Ovary (tissue), 10 donors: ENCODE measurements at places on chromosomes 11 and 22. TPM values are rescaled to one million over a fixed set of nuclear protein-coding genes. Genes with fewer than 3 reads are reported as not detected.

The TBRG1 gene
- total RNA-seq: 27.3 TPM

The SLC5A1 gene
- total RNA-seq: 1.1 TPM

The PRODH gene
- 0.33 TPM for total RNA-seq

The NPAS4 gene
- 0.71 TPM for total RNA-seq

The POTEH gene
- total RNA-seq: not detected

The ARHGEF17 gene
- total RNA-seq: 49.6 TPM

The PAMR1 gene
- 4.8 TPM for total RNA-seq

DNA sequence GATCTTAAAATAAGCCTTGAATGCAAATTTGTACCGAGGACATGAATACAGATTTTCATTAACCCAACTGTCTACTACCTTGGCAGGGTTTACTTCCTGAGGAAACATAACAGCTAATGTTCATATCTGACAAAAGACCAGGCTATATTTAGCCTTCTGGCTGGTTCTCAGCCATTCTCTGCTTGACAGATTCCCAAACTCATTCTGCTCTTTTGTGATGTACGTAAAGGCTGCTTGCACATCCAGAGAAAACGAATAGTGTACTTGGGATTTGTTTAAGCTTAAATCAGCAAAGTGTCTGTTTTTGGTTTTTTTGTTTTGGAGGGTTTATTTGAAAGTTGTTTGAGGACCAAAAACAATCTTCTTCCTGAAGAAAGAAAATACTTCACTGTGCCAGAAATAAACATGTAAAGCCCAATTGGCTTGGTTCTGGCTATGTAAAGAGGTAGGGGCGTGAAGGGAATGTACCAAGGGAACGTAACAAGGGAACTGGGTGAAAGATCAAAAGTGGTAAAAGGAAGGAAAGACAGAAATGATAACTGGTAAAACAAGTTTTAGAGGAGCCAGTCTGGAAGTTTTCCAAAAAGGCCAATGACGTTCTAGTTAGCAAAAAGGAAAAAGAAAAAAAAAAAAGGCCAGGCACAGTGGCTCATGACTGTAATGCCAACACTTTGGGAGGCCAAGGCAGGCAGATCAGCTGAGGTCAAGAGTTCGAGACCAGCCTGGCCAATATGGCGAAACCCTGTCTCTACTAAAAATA, 21.4 kb upstream of the CRTAM start:
- DNase-seq: no peak

DNA sequence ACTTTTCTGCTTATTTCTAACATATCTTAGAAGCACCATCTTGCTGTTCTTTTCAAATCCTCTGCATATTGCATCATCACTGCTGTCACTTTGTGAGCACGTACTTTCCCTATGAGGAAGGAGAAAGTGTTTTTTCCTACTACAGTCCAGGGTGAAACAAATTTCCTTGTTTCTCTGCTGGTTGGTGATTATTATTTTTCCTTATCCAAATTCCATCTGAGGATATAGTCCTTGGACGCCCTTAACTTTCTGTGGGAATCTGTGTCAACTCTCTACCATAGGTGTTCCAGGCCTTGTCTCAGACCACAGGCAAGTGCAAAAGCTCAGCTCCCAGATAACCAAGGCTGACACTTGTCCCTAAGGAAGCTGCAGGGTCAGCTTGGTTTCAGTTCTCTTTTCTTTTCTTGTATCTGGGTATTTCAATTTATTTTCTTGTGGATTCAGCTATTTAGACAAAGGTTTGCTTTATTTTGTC, 29.4 kb upstream of the LYVE1 start:
- no peak for DNase-seq

- DNase-seq: peak; percentile 33
These were observed 202.2 kb upstream of the SORL1-AS1 start for GRCh38 chr11:121654843-121655536.

- DNase-seq: no peak
These were observed 20.1 kb upstream of the CECR2 start for GRCh38 chr22:17349172-17349571.

DNA sequence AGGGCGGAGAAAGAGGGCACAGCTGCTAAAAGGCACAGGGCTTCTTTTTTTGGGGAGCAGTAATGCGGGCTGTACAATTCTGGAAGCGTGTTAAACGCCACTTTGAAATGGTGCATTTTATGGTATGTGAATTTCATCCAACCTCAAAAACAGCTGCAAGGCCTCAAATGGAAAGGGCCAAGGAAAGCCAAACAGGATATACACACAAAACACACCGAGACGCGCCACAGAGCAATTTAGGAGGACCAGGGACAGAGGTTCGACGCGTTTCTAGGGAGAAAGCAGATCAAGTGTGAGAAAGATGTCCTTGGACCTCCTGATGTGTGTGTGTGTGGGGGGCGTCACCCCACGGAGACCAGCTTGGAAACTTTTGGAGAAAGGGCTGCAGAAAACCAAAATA, 31.1 kb downstream of the TSPAN4 start:
- peak; percentile 49 for DNase-seq

DNA sequence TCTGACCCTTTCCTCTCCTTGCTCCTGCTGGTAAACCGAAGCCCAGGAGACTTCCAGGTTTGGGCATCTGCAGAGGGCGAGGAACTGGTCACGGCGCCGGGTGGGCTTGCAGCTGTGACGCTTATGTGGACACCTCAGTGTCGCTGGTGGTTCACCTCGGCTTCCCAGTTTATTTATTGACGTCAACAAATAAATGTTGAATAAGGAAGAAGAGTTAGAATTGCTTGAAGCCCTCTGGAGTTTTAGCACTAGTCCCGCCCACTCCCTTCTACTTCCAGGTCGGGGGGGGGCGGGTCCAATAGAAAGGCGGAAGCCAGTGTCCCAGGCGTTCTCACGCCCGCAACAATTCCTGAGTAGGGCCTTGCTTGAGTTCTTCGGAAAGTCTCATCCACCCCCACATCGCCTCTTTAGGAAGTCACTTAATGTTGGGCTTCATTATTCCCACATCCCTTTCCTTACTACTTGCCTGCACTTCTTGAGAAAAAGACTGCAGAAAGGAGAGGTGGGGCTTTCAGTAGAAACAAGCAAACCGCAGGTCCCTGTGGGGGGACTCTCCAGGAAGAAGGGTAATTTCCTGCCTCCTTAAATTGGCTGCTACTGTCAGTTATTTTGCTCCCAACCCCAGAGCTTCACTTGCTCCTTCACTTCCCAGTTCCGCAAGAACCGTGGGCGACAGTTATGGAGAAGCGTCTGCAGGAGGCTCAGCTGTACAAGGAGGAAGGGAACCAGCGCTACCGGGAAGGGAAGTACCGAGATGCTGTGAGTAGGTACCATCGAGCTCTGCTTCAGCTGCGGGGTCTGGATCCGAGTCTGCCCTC, at the start of gene TTC9C:
TSS of gene TTC9C (plus strand) at position 316 of the 818 bp plus-strand sequence. CDS start at position 679, 363 bp downstream.
- peak; percentile 85 for DNase-seq

DNA sequence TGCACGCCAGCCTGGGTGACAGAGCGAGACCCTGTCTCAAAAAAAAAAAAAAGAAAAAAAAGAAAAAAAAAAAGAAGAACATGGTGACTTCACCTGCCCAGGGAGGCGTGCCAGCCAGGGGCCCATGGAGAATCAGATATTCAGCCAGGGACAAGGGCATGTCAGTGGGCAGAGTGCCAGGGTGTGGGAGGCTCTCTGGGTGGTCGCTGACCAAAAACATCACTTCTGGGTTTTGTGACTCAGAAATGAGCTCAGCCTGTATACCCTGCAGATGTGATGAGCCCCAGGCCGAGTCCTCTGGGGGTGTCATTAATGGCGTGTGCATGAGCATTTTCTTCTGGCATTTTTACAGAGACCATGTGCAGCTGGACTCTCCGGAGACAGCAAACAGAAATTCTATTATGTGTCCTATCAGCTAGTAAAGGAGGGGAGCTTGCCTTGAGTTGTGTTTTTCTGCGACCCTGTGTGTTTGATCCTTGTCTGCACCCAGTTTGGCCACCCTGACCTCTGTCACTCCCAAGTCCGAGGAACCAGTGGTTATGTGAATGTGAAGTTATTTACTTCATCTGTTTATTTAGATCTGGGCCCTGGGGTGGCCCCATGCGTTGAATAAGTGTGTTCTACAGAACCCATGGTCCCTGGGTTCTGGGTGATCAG, 53.6 kb downstream of the BCR start:
- DNase-seq: no peak

DNA sequence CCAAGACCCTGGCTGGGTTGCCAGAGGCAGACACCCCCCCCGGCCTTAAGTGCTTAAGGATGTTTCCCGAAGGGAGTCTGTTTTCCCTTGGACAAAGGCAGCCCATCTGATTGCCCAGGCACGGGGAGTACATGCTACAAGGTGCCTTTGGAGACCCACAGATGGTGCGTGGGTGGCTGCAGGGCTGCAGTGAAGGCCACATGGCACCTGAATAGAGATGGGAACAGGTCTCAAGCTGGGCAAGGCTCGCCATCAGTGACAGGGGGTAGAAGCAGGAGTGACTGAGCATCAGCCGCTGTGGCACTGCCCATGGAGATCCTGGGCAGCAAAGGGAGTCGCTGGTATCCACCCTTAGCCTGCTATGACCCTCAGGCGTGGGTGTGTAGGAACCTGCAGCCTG, 2.4 kb downstream of the RTL6 start:
- no peak for DNase-seq

DNA sequence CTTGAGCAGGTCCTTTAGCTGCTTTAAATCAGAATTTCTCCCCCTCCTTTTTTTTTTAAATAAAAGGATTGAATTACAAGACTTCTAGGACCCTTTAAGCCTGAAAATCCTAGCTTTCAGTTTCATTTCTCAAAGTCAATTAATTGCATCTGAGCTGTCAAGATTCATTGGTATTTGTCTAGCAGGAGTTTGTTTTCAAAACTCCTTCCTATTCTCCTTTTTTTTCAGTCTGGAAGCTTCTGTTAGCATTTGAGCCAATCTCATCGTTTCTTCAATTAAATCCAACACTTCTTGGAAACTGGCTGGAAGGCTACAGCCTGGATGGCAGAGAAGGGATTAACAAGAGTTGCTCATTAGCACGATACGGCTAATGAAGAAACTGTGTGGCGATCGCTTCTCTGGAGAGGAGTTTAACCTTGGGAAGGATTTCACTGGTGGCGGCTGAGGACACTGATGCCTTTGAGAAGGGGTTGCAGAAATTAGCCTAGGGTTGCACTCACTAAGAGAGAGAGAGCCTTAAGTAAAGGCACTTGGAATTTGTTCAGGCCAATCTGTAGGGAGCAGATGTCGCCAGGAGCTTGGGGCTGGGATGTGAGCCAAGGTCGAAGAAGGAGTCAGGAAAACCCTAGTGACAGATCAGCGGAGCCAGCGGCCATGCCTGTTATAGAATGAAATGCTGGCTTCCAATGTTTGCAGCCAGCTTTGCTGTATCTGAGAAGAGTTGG, 43.8 kb upstream of the API5 start:
- peak; percentile 20 for DNase-seq

GRCh38 chr11:62077132-62077531, 46.7 kb upstream of the INCENP start:
- no peak for DNase-seq

DNA sequence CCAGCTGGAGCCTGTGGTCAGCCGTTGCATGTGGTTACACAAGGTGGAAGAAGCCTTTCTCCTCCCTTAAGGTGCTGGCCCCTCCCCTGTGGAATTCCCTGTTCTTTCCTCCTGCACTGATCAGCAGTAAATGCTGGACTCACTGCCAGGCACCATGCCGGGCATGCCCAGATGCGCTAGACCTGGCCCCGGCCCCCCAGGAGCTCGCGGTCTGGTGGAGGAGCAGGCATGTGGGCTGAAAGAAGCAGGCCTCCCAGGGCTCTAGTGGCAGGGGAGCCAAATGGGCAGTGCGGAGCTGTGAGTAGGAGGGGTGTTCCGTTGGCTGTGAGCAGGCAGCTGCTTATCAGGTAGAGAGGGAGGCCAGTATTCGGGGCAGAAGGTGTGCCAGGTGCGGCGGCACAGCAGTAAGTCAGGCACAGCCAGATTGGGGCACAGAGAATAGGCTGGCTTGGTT, 10.2 kb downstream of the DGKZ start:
- DNase-seq: no peak

GRCh38 chr11:11082646-11083045, 224.8 kb upstream of the ZBED5 start:
- DNase-seq: no peak

GRCh38 chr11:33709466-33709865, 8.8 kb upstream of the C11orf91 start:
- no peak for DNase-seq

- DNase-seq: no peak
These were observed 106.9 kb downstream of the CTNND1 start for GRCh38 chr11:57868491-57868890.

DNA sequence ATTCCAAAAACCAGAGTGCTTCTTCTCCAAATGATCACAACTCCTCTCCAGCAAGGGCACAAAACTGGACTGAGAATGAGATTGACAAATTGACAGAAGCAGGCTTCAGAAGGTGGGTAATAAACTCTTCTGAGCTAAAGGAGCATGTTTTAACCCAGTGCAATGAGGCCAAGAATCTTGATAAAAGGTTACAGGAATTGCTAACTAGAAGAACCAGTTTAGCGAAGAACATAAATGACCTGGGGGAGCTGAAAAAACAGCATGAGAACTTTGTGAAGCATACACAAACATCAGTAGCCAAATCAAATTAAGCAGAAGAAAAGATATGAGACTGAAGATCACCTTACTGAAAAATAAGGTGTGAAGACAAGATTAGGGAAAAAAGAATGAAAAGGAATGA, 15.5 kb downstream of the OR52M1 start:
- no peak for DNase-seq

DNA sequence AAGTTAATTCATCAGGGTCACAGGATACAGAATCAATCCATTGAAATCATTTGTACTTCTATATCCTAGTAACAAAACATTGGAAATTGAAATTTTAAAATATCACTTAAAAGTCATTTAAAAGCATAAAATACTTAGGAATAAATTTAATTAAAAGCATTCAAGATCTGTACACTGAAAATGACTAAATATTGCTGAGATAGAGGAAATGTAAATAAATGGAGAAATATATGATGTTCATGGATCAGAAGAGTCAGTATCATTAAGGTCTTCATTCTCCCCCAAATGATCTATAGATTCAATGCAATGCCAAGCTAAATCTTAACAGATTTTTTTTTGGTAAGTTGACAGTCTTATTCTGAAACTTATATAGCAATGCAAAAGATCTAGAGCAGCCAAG, 49.8 kb downstream of the RRP8 start:
- DNase-seq: no peak

GRCh38 chr11:72985645-72986044, 156.5 kb downstream of the FCHSD2 start:
- DNase-seq: no peak

DNA sequence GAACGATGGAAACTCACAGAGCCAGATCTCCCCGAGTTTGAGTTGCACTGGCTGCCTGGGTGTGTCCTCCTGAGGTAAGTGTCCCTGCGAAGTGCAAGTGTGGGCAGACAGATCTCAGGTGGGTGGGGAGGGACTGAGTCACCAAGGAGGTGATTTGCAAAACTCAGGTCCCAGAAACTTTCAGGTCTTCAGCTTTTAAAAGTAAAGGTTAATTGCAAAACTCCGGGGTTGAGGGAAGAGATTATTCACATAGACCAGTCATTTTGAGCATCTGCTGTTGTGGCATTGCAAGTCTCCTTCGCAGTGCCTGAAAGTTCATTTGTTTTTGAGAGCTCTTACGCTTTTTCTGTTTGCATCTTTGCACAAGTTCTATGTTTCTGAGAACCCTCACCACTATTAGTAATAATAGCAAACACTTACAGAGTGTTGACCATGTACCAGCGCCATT, 7.1 kb downstream of the CD44 start:
- DNase-seq: no peak
